Nephron progenitor cell (in vitro differentiated cells): ENCODE measurements at places on chromosomes 1 and 21.

DNA sequence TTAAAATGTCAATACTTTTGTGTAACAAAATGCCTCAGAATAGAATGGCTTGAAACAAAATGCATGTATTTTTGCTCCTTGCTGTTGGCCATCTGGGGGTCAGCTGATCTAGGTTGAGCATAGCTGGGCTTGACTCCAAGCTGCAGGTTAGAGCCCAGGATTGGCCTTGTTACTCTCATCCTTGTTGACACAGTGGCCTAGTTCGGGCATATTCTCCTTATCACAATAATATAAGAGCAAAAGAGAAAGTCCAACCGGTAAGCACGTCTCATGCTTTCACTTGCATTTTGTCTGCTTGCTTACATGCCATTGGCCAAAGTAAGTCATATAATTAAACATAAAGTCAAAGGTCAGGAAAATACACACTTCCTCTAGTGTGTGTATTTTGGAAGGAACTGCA, 456.2 kb downstream of the KCNT2 start:
- H3K36me3 ChIP-seq = no peaks in the 10 kb centered on the region
- H3K27me3 ChIP-seq = no peaks in the 10 kb centered on the region
- no peak overlapping the region for H3K4me3 ChIP-seq
- no peak for DNase-seq
- H3K4me1 ChIP-seq = no peaks in the 10 kb centered on the region

DNA sequence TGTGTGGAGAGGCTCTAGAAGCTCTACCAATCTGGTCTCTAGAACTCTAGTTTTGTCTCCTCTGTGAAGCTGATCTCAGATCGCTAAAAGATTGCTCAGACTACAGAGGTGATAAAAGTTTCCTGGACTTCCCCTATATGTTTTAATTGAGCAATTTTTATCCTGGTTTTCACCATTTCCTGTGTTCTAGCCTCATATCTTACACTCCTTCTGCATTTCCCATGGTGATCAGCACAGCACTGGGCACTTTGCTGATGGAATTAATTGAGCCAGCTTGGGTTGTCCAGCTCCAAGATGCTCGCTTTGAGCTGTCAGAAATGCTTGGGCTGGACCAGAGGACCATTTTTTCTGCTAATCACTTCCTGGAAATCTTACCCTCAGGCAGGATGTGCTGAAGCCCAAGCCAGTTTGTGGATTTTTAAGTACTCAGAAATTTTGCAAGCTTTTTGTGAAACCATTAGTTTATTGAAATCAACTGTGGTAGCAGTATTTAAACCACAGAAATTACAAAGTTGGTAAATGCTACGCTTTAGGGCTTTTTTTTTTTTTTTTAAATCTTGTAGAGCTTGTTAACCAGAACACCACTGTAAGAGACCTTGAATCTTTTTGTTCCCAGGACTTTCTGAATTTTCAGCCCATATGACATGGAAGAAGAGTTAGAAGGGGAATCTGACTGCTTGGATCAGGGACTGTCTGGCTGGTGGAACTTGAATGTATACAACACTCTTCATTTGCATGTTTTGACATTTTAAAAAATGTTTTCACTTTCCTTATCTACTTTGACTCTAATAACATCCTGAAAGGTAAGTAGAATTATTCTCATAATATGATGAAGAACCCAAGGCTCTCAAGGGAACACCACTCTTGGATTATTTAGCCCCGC, 28.4 kb downstream of the CD48 start:
- no peak overlapping the region for H3K4me3 ChIP-seq
- no peak overlapping the region for H3K27ac ChIP-seq
- DNase-seq = no peak
- peaks cover 4% of the 10 kb centered on the region for H3K4me1 ChIP-seq

DNA sequence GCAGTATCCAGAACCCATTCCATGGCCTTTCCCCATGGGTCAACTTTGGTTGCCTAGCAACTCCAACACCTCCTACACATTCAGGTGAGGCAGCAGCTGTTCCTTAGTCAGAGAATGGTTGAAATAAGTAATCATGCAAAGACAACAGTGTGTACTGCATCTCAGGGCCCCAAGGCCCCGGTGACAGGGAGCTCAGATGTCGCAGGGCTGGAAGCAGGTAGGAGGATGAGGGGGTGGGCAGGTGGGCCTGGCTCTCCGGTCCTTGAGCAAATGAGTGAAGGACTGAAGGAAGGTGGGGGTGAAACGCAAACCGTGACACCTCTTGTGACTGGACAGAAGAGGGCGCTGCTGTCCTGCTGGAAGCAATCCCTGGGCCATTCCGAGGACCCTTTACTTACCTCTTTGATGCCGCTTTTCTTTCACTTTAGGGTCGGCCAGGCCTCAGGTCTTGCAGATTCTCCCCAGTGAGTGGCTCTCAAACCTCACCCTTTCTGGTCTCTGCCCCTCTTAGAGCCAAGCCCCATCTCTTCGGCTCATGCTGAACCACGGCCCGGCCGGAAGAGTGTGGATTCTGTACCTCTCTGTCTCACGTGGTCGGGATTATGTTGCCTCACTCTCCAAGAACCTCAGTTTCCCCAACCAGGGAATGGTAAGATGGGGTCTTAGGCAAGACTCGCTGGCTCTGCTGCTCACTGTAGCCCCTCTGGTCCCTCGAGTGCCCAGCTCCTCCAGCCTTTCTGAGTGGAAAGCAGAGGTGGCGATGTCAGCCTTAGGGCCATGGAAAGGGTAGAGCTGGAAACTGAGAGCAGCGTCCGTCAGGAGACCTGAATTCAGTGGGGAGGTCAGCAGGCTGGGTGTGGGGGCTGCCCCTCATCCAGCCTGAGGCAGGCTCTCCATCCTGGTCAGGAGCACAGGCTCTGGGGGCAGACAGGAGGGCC, 5.6 kb upstream of the KCNA10 start:
- H3K4me3 ChIP-seq = no peak overlapping the region
- no peak overlapping the region for H3K27ac ChIP-seq
- DNase-seq = peak; percentile 74
- peaks cover 3% of the 10 kb centered on the region for H3K4me1 ChIP-seq
- H3K27me3 ChIP-seq = peaks cover 61% of the 10 kb centered on the region

DNA sequence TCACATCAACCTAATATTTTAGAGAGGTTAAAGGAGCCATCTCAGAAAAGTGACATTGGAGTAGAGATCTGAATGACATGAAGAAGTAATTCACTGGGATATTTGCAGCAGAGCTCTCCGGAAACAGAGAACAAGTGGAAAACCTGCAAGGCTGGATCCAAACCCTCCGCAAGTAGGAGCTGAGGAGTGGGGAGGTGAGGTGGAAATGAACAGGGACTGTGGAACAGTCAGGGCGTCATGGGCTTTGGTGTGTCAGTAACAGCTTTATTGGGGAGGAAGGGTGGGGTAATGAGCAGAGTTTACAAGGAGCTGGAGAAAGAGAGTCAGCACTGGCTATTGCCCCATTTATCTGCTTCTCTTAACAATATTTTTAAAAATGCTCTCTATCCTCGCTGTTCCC, 9.3 kb upstream of the IVL start:
- DNase-seq = no peak
- no peak overlapping the region for H3K27ac ChIP-seq
- no peak overlapping the region for H3K4me3 ChIP-seq
- H3K4me1 ChIP-seq = no peaks in the 10 kb centered on the region
- no peaks in the 10 kb centered on the region for H3K36me3 ChIP-seq

DNA sequence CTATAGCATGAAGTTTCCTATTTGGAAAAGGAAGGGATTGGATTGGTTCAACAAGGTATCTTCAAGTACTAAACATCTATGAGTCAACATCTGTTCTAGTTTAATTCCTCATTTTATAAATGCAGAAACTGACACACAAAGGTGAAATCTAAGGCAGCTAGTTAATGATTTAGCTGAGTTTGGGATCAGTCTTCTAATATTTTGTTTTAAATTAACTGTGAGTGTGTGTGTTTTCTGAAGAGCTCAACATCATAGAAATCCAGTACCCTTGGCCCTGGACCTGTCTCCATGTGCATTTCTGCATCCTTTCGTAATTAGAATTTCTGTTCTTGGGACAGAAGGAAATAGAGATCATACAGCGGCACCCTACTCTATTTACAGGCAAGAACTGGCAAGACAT, 105.9 kb downstream of the RGS2 start:
- peaks cover 4% of the 10 kb centered on the region for H3K4me1 ChIP-seq
- peaks cover 3% of the 10 kb centered on the region for H3K27me3 ChIP-seq
- H3K4me3 ChIP-seq = no peak overlapping the region
- H3K27ac ChIP-seq = no peak overlapping the region
- H3K36me3 ChIP-seq = no peaks in the 10 kb centered on the region

- peaks cover 6% of the 10 kb centered on the region for H3K4me1 ChIP-seq
- no peak overlapping the region for H3K4me3 ChIP-seq
- no peak for DNase-seq
- H3K36me3 ChIP-seq = peaks cover 8% of the 10 kb centered on the region
- no peak overlapping the region for H3K27ac ChIP-seq
These were observed 502.2 kb upstream of the OLFM3 start for GRCh38 chr1:102498929-102499328.

DNA sequence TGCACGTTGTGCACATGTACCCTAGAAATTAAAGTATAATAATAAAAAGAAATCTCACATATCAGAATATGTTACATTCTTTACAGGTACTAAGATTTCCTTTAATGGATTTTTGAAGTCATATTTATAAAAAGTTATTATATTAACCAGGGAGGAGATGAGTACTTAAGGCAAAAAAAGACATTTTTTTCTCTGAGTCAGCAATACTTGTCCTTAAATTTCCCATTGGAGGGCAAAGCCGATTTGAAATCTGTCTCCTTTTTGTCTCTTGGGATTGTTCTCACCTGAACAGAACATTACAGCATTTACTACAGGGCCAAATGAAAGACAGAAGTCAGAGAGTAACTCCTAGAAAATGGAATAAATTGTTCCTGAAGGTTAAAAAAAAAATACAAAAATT, 26.3 kb upstream of the SLC16A1 start:
- no peak for DNase-seq
- no peak overlapping the region for H3K4me3 ChIP-seq
- H3K27ac ChIP-seq = no peak overlapping the region
- H3K4me1 ChIP-seq = peaks cover 25% of the 10 kb centered on the region

- DNase-seq = no peak
- no peak overlapping the region for H3K27ac ChIP-seq
- no peak overlapping the region for H3K4me3 ChIP-seq
- peaks cover 30% of the 10 kb centered on the region for H3K4me1 ChIP-seq
- H3K36me3 ChIP-seq = no peaks in the 10 kb centered on the region
- peaks cover 9% of the 10 kb centered on the region for H3K27me3 ChIP-seq
These were observed 96.7 kb downstream of the ABCA4 start for GRCh38 chr1:94024104-94024792.

DNA sequence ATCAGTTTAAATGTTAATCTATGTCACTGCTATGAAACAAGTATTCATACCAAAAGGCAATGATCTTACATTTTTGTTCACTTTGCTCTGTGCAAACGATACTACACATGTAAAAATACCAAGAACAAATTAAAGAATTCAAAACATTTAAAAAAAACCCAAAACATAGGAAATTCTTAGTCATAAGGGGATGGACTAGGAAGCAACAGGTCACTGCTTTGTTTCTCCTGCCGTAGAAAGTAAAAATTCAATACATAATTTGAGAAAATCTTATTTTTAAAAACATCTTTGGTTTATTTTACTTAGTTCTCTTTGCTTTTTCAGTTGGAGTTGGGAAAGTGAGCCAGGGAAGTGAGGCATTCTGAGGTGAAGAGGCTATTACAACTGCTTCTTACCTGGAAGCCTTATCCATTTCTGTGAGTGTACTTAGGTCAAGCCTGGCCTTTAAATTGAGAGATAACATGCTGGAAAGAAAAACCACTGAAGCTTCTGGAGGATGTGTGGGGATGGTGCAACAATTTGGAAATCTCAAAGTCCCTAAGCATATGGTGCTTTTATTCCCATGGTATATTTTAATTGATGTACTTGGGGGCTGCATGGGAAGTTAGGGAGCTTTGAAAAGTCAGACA, 183.5 kb downstream of the CDC42BPA start:
- peaks cover 48% of the 10 kb centered on the region for H3K36me3 ChIP-seq
- no peak for DNase-seq
- no peak overlapping the region for H3K4me3 ChIP-seq
- H3K4me1 ChIP-seq = no peaks in the 10 kb centered on the region

DNA sequence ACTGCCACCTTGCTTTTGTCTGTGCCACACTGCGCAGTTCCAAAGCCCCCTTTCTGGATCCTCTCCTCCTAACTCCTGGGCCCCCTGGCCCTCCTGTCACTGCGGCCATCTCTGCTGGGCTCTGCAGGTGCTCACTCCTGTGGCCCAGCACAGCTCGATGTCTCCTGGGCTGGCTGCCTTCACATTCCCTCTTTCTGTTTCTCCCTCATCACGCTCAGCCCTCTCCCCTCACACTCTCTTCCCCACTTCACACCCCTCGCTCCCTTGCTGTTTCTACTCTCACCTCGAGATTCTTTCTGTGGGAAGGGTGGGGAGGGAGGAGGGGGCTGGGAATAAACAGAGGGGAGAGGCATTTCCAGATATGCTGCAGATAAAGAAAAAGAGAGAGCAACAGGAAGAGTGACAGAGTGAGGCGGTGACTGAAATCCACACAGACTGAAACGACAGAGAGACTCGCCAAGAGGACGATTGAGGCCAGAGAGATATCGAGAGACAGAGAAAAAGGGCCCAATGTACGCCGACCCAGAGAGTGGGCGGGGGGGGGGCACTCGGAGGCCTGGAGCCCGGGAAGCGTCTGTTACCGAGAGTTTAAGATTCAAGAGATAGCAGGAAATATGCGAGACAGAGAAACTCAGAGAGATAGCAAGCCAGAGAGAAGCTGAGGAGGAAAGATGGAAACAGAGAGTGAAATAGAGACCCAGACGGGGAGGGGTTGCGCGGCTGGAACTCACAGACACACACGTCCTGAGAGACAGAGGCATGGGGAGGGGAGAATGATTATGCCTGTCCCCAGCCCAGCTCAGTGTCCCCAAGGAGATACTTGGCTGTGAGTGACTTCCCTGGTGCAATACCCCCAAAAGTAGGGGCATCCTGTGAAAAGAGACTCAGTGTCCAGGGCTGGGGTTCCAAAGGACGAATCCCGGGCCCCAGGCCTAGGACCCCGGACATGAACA, 666 bp downstream of the CSF3R start:
- peak overlapping the region; percentile 56 for H3K4me3 ChIP-seq
- DNase-seq = no peak
- H3K27ac ChIP-seq = peak overlapping the region; percentile 77
- H3K36me3 ChIP-seq = no peaks in the 10 kb centered on the region

GRCh38 chr1:56501888-56502287, 77.5 kb downstream of the PLPP3 start:
- no peak overlapping the region for H3K4me3 ChIP-seq
- no peak for DNase-seq
- peaks cover 57% of the 10 kb centered on the region for H3K4me1 ChIP-seq
- H3K27me3 ChIP-seq = no peaks in the 10 kb centered on the region
- H3K27ac ChIP-seq = no peak overlapping the region
- peaks cover 71% of the 10 kb centered on the region for H3K36me3 ChIP-seq

DNA sequence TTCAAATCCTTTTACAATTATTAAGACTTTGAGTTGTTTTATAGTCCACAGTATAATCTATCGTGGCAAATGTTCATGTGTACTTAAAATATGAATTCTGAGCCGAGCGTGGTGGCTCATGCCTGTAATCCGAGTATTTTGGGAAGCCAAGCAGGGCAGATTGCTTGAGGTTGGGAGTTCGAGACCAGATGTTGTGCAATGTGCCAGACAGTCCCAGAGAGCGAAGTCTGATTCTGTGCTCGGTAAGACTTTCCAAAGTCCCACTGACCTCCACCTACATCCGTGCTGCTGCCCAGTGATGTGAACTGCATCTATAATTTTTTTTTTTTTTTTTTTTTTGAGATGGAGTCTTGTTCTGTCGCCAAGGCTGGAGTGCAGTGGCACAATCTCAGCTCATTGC, 52.2 kb downstream of the VPS26C start:
- no peak overlapping the region for H3K27ac ChIP-seq
- no peaks in the 10 kb centered on the region for H3K4me1 ChIP-seq
- no peak overlapping the region for H3K4me3 ChIP-seq
